ENCODE measurements at places on chromosomes 11 and 22.

- H3K27me3 ChIP-seq = peaks cover under 1% of the 10 kb centered on the region
- no peaks in the 10 kb centered on the region for H3K36me3 ChIP-seq
- no peak overlapping the region for H3K27ac ChIP-seq
These were observed 43.6 kb downstream of the PPARA start for GRCh38 chr22:46193898-46194310.

DNA sequence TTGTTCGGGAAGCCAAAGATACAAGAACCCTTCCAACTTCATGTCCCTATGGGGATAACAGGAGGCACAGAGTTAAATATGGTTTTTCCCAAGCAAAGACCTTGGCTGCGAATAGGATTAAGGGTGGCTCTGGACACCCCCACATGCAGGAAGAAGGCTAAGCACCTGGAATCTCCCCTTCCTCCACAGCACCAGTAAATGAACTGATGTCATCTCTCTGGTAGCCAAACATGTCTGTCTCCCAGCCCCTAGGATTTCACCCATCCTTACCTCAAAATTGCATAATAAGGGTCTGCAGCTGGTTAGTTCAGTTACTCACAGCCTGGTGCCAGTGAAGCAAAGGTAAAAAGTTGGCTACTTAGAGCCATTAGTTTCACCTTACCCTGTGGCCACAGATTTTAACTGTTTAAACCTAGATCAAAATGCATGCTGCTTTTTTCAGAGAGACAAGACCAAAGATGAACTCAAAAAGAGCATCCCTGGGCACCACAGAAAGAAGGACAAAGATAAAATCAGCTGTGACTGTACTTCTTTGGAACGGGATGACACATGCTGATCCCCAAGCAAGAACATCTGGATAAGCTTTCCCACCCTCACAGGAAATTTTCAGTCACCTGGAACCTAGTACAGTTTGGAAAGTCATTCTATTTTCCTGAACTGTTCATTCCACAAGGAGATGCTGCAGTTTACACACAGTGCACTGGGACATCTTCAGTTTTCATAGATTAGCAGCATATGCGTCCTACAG, 77.2 kb upstream of the AKIP1 start:
- H3K4me1 ChIP-seq = peaks cover 26% of the 10 kb centered on the region
- no peaks in the 10 kb centered on the region for H3K36me3 ChIP-seq
- no peak overlapping the region for H3K4me3 ChIP-seq
- no peak for DNase-seq
- no peak overlapping the region for H3K27ac ChIP-seq
- H3K27me3 ChIP-seq = no peaks in the 10 kb centered on the region

DNA sequence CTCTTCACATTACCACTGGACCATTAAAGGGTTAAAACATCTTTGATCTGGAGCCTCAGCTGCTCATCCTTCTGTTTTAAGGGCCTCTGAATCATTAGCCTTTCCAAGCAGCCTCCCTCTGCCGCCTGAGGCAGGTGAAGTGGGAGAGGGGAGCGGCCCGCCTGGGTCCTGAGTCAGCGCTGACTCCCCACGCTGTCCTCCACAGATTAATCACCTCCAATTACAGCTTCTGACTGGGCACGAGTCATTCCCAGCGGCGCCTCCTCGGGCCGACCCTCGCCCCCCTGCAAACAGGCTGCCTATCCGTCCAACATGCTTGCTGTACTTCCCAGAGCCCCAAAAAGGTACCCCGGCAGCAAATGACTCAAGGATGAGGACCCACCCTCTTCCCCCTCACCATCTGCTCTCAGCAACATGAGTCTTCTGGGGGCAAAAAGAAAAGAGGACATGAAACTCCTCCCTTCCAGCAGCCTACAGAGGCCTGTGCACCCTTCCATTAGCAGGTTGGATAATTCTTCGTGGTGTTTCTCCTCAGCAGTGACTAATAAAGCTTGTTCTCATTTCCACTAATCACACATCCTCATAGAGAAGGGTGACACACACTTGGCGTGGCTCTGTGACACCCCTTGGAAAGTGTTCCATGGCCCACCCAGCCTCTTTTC, 44.3 kb upstream of the JAM3 start:
- peaks cover 8% of the 10 kb centered on the region for H3K27me3 ChIP-seq
- no peaks in the 10 kb centered on the region for H3K4me1 ChIP-seq
- DNase-seq = no peak
- no peak overlapping the region for H3K4me3 ChIP-seq

DNA sequence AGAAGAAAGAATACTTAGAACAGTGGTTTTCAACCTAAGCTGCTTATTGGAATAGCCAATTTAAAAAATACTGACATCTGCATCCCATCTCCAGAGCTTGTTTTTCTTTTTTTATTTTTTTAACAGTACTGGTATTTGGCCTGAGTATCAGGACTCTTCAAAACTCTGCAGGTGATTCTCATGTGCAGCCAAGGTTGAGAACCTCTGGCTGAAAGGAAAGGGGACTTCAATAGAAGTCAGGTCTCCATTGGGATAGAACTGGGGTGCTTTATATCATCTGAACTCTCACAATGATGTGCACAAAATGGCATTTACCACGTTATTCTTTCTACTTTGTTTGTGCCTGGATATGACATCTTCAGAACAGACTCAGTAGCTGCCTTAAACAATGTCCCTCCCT, 55.3 kb downstream of the BBOX1 start:
- H3K4me1 ChIP-seq = peaks cover 10% of the 10 kb centered on the region
- H3K4me3 ChIP-seq = no peak overlapping the region
- H3K27ac ChIP-seq = no peak overlapping the region
- H3K27me3 ChIP-seq = peaks cover 1% of the 10 kb centered on the region

DNA sequence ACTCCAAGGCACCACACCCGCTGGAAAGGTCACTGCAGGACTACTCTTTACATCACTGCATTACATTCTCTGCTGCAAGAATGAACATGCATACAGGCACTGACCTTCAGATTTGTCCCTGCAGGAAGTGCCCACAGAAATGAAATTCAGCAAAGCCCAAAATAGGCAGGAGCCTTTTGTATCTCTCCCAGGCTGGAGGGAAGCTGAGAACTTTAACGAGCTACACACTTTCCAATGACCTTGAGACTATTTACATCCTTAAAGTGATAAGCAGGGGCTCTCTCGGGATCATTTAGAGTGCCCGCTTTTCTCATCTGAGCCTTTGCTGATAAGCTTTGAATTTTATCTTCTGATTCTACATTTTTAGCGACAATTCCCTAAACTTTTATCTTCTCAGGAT, 12.5 kb downstream of the FEZ1 start:
- DNase-seq = no peak
- H3K27me3 ChIP-seq = peaks cover 4% of the 10 kb centered on the region
- no peak overlapping the region for H3K4me3 ChIP-seq
- H3K36me3 ChIP-seq = peaks cover 7% of the 10 kb centered on the region
- H3K27ac ChIP-seq = no peak overlapping the region

DNA sequence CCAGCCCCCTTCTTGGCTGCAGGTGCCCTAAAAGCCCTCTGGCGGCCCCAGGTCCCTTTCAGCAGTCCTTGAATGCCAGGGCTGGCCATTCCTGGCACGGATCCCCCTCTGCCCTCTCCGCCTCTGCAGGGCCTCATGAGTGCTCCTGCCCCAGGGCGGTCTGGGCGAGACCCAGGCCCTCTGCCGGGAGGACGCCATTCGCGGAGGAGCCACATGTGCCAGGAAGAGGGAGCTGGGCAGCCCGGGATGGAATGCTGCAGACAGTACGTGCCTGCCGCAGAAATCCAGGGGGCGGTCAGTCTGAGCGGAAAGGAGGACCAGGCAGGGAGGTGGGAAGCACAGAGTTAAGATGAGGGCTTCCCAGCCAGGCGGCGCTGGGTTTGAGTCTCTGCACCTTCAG, 2.8 kb downstream of the CABP7 start:
- H3K36me3 ChIP-seq = no peaks in the 10 kb centered on the region
- no peak overlapping the region for H3K27ac ChIP-seq
- H3K4me1 ChIP-seq = no peaks in the 10 kb centered on the region
- H3K27me3 ChIP-seq = peaks cover 10% of the 10 kb centered on the region

DNA sequence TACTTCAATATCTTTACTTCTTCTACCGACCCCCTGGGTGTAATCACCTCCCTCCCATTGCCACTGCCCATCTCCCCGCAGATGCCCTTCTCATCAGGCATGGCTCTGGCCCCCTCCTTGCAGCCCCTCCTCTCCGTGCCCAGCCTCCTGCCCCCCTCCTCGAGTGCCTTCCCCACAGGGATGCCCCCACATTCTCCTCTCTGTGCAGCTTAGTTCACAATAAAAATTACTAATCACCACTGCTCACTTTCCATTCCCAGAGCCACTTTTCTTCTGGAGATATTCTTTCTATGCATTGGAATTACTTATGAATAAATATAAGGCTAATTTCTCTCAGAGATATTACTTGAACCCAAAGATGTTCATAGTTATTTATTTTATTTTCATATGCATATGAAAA, 22.1 kb downstream of the IFITM10 start:
- no peak for DNase-seq
- no peak overlapping the region for H3K4me3 ChIP-seq
- H3K27ac ChIP-seq = no peak overlapping the region

DNA sequence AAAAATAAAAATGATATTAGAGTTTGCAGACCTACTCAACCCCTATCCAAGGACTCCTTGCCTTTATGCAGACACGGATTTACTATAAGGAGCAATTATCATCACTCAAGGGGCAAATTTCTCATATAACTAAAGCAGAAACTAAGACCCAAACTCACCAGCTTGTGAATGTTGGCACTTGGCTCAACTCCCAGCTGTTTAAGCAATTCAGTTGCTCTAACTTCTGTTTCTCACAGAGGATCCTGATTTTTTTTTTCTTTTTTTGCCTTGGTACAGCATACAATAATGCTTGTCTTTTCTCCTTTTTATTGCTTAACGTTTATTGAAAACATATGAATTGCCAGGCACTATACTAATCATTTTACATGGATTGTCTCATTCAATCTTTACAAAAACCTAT, 9.6 kb upstream of the CBLIF start:
- no peak overlapping the region for H3K27ac ChIP-seq
- no peaks in the 10 kb centered on the region for H3K36me3 ChIP-seq
- H3K4me1 ChIP-seq = peaks cover 7% of the 10 kb centered on the region
- H3K4me3 ChIP-seq = no peak overlapping the region

- no peaks in the 10 kb centered on the region for H3K27me3 ChIP-seq
- H3K4me3 ChIP-seq = no peak overlapping the region
- H3K4me1 ChIP-seq = no peaks in the 10 kb centered on the region
- no peak overlapping the region for H3K27ac ChIP-seq
- no peak for DNase-seq
These were observed 350.1 kb downstream of the CASP12 start for GRCh38 chr11:104547996-104548661.

DNA sequence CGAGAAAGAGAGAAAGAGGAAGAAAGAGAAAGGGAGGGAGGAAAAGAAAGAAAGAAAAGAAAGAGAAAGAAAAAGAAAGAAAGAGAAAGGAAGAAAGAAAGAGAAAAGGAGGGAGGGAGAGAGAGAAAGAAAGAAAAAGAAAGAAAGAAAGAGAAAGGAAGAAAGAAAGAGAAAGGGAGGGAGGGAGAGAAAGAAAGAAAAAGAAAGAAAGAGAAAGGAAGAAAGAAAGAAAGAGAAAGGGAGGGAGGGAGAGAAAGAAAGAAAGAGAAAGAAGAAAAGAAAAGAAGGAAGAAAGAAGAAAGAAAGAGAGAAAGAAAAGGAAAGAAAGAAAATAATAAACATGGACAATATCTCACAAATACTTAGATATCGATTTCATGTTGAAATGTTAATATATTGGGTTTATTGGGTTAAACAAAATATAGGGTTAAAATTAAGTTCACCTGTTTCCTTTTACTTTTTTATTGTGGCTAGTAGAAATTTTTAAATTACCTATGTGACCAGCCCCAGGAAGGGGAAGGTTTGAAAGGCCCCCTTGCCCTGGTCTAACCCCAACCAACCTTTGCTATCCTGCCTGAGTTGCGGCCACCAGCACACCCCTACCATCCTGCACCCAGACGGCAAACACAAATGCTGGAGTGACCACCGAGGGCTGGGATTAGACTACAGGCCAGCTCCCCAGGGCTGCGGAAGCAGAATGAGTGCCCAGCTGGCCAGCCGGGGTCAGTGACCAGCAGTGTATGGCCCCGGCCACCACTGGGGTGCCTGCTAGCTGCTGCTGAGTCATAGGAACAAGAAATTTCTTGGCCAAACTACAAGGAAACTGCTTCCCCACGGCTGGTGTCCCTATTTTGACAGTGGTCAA, 81.0 kb upstream of the FGF3 start:
- no peaks in the 10 kb centered on the region for H3K4me1 ChIP-seq
- no peaks in the 10 kb centered on the region for H3K36me3 ChIP-seq
- no peak for DNase-seq
- H3K27ac ChIP-seq = no peak overlapping the region
- H3K4me3 ChIP-seq = no peak overlapping the region
- H3K27me3 ChIP-seq = peaks cover 4% of the 10 kb centered on the region

- no peaks in the 10 kb centered on the region for H3K36me3 ChIP-seq
- H3K27me3 ChIP-seq = no peaks in the 10 kb centered on the region
- H3K27ac ChIP-seq = no peak overlapping the region
- DNase-seq = no peak
These were observed 9.9 kb upstream of the OR8D2 start for GRCh38 chr11:124329787-124330478.

GRCh38 chr11:10666556-10667520, 26.7 kb downstream of the IRAG1 start:
- no peak overlapping the region for H3K4me3 ChIP-seq
- H3K27ac ChIP-seq = no peak overlapping the region
- DNase-seq = no peak
- H3K4me1 ChIP-seq = peaks cover 5% of the 10 kb centered on the region
- peaks cover 6% of the 10 kb centered on the region for H3K27me3 ChIP-seq

DNA sequence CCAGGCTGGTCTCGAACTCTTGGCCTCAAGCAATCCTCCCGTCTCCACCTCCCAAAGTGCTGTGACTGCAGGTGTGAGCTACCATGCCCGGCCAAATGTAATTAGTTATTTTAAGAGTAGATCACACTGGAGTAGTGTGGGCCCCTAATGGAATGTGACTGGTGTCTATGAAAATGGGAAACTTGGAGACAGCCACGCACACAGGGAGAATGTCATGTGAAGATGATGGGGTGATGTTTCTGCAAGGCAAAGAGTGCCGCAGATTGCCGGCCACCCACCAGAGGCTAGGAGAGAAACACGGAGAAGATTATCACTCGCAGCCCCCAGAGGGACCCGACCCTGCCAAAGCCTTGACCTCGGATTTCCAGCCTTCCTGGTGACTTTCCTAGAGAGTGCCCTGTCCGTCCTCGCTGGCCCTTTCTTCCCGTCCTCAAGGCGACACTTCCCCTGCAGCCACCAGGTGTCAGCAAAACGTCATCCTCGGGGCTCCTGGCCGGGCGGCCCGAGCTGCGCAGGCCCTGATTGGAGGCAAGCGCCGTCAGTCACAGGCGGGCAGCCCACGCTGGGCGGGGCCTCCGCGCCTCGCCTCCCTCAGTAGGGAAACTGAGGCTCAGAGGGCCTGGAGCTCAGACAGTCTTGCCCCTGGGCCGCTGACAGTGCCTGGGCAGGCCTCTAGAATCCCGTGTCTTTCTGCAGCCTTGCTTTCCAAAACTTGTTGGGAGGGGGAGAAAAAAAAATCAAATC, 16.3 kb downstream of the CRYBB2 start:
- H3K36me3 ChIP-seq = peaks cover 4% of the 10 kb centered on the region
- peak; percentile 95 for DNase-seq
- peaks cover 2% of the 10 kb centered on the region for H3K27me3 ChIP-seq
- H3K4me3 ChIP-seq = no peak overlapping the region
- no peaks in the 10 kb centered on the region for H3K4me1 ChIP-seq

- peaks cover 30% of the 10 kb centered on the region for H3K27me3 ChIP-seq
- no peak overlapping the region for H3K4me3 ChIP-seq
- no peaks in the 10 kb centered on the region for H3K36me3 ChIP-seq
- no peak for DNase-seq
- H3K27ac ChIP-seq = no peak overlapping the region
These were observed 19.6 kb downstream of the RTN4RL2 start for GRCh38 chr11:57479911-57480310.

GRCh38 chr11:125049164-125049792, 13.8 kb upstream of the SLC37A2 start:
- H3K36me3 ChIP-seq = no peaks in the 10 kb centered on the region
- H3K27ac ChIP-seq = no peak overlapping the region
- peaks cover 1% of the 10 kb centered on the region for H3K27me3 ChIP-seq
- H3K4me3 ChIP-seq = no peak overlapping the region
- no peak for DNase-seq

Measured in endothelial cell (in vitro differentiated cells).